ENCODE measurements at places on chromosomes 16 and 17. TPM values are rescaled to one million over a fixed set of nuclear protein-coding genes. Genes with fewer than 3 reads are reported as not detected.

Gene TBC1D3D
- total RNA-seq, result not detected

Gene CA7
- total RNA-seq, result 2.5 TPM

- H3K27me3 ChIP-seq, result no peaks in the 10 kb centered on the region
- H3K4me1 ChIP-seq, result peaks cover 5% of the 10 kb centered on the region
- no peak for DNase-seq
- H3K36me3 ChIP-seq, result no peaks in the 10 kb centered on the region
- H3K4me3 ChIP-seq, result no peak overlapping the region
These were observed 16.5 kb downstream of the SCNN1B start for GRCh38 chr16:23318639-23319038.

DNA sequence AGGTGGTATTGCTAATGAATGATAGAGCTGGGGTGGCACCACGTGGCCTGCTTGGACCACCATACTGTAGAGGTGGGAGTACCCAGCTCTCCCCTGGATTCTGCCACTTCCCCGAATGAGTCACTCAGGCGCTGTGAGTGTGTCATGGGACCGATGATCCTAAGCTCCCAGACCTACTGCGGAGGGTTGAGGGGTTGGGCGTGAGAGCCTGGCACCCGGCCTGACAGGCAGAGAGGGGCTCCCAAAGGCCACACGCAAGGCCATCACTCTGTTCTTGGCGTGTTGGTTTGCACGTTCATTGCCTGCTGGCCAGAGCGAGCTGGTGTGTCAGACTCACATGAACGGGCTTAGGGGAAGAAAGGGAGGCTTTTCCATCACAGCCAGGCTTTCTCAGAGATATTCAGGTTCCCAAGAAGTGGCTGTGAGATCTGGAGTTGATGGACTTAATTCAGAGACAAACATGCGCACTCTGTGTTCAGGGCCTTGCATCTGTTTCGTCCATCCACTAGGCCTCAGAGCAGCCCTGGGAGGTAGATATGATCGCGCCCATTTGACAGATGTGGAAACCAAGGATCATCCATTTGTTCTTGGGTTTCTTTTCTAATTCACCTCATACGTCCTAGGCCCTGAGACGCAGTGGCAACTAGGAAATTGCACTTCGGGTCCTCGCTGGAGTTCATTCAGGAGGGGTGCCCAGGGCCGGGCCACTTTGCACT is 41.4 kb downstream of the CMIP start:
- peaks cover 16% of the 10 kb centered on the region for H3K4me1 ChIP-seq
- no peak overlapping the region for H3K27ac ChIP-seq
- no peaks in the 10 kb centered on the region for H3K27me3 ChIP-seq
- no peak for DNase-seq
- H3K4me3 ChIP-seq, result no peak overlapping the region

GRCh38 chr16:12229759-12230594 is 253.4 kb downstream of the SNX29 start:
- no peaks in the 10 kb centered on the region for H3K27me3 ChIP-seq
- H3K36me3 ChIP-seq, result no peaks in the 10 kb centered on the region
- no peak overlapping the region for H3K27ac ChIP-seq

Data from GM23338 (cell line).